Cerebellar nuclear complex (tissue), 1 donor: ENCODE measurements at places on chromosomes 6 and 20.

DNA sequence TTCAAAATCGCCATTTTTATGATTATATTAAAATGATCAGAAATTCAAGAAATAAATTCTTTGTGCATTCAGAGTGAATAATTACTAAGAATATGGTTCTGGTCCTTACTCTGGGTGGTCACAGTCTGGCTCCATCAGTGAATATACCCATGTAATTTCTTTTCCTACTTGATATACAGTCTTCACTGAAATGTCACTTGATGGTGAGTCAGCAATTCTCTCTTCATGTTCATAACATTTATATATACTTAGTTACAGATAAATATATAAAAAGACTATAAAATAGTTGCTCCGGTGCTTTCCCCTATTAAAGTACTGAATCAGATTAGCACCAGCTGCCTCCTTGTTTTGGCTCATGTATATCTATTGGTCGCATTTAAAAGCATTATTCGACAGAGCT, 56.4 kb upstream of the MTRF1L start:
- no peak for DNase-seq

GRCh38 chr20:37243937-37244571, 17.6 kb downstream of the GHRH start:
- peak; percentile 25 for DNase-seq

DNA sequence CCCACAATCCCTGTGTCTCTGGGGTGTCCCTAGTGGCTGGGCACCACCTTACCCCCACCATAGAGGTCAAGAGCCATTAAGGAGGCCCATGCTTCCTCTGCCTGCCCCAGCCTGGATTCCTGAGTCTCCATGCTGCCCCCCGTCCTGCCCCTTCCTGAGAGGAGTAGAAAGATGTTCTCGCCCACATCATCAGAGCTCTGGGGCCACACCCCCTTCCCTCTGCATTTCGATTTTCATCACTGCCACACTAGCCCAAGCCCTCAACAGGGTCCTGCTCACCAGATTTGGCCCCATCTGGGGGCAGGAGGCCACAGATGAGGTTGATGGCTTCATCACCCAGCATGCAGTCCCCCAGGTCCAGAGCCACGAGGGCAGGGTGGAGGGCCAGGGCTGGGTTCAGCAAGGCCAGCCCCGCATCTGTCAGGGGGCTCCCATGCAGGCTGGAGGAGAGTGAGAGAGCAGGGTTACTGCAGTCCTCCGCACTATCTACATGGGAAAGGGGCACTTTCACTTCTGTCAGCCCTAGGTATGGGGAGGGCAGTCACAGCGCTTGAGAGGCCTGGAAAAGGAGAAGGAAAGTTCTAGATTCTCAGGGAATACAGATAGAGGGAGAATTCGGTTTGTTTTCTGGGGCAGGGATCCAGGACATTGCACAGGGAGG, 1.5 kb downstream of the LRRC73 start:
- no peak for DNase-seq

- DNase-seq: no peak
These were observed 158.6 kb upstream of the TNFAIP3 start for GRCh38 chr6:137708481-137708880.

DNA sequence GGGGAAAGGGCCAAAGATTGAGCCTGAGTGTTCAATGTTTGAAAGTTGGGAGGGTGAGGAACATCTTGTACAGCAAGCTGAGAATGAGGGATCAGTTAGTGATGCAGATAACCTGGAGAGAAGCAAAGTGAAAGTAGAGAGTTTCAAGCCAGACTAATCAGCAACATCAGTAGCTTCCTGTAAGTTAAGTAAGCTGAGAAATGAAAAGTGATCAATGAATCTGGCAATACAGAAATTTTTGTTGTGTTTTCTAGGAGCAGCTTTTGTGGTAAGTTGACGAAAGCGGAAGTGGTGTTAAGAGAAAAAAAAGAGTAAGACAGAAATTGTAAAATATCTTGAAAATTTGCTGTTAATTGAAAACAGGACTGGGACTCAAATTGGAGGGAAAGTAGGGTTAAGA, 855.5 kb upstream of the MAP3K7 start:
- no peak for DNase-seq

- no peak for DNase-seq
These were observed 3.9 kb upstream of the CNPY3 start for GRCh38 chr6:42925248-42925857.

GRCh38 chr20:60727425-60727824, 524.6 kb upstream of the CDH4 start:
- no peak for DNase-seq

DNA sequence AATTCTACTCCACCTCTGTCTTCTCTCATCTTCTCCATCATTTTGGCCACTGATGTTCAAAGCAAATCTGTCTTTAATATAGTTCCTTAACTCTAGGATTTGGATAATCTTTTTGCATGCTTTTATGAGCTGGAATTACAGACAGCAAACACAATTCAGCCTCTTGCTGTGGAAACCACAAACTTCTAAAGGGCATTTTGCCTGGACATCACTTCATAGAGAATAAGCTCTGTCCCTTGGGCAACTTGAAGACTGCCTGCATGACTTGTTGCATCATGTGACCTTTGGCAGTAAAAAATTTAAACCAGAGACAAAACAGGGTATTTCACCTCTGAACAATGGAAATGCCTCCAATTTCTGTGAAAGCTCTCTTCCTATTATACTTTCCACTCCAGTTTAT, 74.1 kb upstream of the HDDC2 start:
- DNase-seq: no peak
